ENCODE measurements at places on chromosomes 11 and 22.

GRCh38 chr11:86184728-86185380 lies 59.7 kb upstream of the EED start:
- DNase-seq: no peak

DNA sequence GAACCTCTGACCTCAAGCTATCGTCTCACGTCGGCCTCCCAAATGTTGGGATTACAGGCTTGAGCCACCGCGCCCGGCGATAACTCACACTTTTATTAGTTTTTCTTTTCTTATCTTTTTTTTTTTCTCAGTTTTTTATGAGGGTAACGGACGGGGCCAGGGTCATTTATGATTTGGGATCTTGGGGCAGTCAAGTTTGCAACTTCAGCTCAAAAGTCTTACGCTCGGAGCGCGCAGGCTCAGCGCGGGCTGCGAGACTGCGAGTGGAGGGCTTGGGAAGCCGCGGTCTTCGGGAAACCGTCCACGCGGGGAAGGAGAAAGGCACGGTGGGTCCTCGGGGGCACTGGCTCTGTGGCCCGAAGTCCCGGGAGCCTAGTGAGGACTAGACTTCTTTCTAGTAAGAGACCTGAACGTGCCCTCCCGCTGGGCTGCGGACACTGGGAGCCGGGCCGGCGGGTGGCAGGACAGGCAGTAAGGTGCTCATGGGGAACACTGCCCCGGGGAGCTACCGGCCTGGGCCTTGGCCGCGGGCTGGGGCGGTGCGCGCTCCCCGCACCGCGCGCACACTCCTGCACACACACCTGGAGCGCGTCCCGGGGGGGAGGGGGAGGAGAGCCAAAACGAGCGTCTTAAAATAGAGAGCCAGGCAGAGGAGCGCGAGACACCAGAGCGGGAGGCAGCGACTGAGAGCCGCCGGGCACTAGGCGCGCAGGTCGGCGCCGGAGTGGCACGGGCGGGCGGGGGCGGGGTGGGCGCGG lies 476 bp upstream of the BARX2 start:
- DNase-seq: no peak

DNA sequence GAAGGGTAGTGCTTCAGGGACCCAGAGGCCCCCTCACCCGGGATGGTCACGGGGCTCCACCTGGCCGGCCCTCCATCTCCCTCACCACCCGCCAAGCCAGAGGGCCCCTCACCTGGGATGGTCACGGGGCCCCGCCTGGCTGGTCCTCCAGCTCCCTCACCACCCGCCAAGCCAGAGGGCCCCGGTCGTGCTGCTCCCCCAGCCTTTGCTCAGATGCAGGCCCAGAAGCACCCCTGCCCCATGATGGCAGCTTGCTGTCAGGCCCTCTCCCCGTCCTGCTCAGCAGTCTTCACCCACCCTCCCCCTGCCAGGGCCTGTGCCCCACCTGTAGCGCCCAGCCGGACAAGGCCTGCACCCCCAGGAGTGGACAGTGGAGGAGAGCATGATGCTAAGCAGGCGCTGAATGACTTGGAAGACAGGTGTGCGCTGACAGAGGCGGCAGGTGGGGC lies 7.3 kb downstream of the DENND6B start:
- no peak for DNase-seq

DNA sequence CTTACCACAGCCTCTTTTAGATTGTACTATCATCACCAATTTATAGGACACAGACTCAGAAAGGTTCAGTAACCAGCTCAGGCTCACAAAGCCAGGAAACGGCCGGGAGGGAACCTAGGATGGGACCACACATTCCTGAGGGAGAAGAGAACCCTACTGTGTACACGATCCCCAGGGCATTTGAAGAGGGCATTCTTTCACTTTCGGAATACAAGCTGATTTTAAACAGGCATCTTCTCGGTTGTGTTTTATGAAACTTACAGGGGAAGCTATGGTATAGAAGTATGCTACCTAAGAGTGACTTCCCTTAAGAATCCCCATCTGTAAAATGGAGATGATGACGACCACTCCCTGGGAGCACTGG lies 19.0 kb downstream of the SMCO4 start:
- no peak for DNase-seq

DNA sequence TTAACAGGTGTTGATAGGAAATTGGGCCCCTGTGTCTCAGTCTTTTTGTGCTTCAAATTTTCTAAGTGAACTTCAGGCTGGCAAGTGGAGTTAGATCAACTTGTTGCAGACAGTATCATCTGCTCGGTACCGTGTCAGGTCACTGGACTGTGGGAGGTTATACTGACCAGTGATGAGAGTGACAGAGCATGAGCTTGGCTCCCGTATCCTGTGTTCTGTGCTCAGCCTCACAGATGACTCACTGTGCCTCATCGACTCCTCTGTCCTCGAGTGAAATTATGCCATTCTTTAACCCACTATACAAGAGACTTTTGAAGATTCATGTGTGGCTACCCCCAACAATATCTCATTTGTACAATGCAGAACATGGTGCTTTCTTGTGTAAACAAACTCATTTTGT lies 7.9 kb downstream of the GRAP2 start:
- DNase-seq: peak; percentile 41

DNA sequence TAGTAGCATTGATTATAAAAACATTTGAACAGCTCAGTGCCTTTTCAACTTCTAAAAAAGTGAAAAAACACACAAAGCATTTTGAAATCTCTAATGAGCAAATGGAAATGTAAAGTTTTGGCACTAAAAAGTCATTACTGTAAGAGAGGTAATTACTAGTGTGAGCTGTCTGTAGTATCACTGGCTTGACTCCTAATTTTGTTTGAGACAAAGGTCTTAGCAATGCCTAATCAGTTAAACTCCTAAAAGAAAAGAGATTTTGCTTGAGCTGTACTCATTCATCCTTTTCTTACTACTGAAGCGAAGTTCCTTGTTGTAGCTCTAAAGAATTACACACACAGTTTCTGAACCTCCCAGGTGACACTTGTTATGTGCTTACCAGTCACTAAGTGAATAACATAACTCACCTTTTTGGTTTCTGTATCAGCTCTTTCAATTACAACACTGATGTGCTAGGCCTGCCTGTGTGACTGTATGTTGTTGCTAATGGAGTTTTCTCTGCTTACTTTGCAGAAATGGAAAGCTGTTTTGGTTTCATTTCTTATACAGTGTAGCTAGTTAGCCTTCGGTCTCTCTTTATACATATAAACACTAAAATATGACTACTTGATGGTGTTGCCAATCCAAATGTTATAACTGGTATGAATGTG lies 924.4 kb upstream of the TENM4 start:
- DNase-seq: no peak

GRCh38 chr11:68325907-68326220 lies 13.5 kb downstream of the LRP5 start:
- no peak for DNase-seq

GRCh38 chr11:35013514-35014233 lies 97.3 kb downstream of the PDHX start:
- DNase-seq: peak; percentile 16

GRCh38 chr22:49815641-49816091 lies 12.0 kb downstream of the BRD1 start:
- DNase-seq: no peak

DNA sequence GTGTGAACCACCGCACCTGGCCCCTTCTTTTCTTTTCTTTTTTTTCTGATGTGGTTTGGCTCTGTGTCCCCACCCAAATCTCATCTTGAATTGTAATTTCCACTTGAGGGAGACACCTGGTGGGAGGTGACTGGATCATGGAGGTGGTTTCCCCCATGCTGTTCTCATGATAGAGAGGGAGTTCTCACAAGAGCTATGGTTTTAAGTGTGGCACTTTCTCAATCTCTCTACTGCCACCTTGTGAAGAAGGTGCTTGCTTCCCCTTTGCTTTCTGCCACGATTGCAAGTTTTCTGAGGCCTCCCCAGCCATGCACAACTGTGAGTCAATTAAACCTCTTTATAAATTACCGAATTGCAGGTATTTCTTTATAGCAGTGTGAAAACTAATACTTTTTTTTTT lies 4.9 kb upstream of the TCN2 start:
- no peak for DNase-seq

DNA sequence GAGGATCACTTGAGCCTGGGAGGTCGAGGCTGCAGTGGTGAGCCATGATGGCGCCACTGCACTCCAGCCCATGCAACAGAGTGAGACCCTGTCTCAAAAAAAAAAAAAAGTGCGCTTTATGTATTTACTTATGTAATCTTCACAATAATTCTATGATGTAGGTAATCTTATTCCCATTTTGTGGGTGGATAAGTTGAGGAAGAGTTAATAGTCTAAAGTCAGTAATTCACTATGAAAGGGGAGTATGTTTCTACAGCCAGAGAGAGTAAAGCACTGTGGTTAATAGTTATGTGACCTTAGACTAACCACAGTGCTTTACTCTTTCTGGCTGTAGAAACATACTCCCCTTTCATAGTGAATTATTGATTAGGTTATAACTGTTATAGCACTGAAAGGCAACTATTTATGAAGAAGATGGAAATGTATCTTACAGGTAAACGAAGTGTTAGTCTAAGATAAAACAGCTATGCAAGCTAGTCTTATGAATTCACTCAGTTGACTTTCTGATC lies 11.9 kb downstream of the CTR9 start:
- no peak for DNase-seq
